NCI-H510A treated with DMSO at 0.1 percent for 48 hours (cell line): ENCODE measurements at places on chromosomes 12 and 14.

- DNase-seq, result no peak
These were observed 85.9 kb downstream of the PTGER2 start for GRCh38 chr14:52399921-52400595.

DNA sequence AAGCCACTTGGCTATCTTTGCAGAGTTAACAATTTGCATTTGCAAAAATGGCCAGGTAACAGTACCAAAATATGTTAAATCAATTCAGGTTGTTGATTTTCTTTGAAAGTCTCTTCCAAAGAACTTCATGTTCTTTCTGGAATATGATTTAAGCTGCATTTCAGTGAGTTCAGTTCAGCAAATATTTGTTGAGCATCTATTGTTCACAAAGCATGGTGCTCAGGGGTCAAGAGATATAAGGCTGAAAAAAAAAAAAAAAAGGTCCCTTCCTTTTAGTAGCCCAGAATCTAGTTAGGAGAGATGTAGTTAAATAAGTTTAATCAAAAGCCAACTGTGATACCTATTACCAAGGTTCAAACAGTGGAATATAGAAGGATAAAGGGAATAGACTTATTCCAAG lies 317.1 kb downstream of the ZFP36L1 start:
- DNase-seq, result no peak

DNA sequence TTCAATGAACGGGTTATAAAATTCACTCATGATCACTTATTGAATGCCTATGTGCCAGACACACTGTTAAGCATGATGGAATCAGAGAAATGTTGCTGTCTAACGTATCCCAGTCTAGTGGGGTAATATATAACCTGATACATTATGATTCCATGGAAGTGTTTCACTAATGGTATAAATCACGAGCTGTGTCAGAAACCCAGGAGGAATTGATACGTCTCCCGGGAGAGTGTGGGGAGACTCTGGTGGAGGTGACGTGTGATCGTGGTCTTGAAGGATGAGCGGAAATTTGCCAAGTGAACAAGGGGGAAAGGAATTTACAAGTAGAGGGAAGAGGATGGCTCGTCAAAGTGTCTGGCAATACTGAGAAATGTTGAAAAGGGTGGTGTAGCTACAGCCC lies 26.5 kb downstream of the MANSC1 start:
- DNase-seq, result no peak

DNA sequence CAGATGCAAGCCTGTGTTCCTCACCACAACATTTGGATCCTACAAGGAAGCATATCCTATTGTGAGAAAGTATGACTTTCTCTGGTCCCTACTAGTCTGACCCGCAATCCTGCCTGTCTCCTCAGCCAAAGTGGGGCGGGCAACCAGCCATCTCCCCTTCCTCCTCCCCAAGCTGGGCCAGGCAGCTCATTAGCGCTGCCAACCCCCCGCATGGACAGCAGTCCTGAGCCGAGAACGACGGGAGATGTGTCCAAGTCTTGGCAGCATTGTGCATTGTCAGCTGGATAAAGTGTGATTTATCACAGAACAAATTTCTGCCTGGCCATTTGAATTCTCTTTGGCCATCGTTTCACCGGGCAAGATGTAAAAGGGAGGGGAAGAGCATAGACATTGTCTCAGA lies 139.4 kb downstream of the SLC15A4 start:
- DNase-seq, result no peak

- DNase-seq, result no peak
These were observed 14.8 kb upstream of the PPTC7 start for GRCh38 chr12:110597885-110598284.

GRCh38 chr12:2287589-2287988 lies 234.8 kb downstream of the CACNA1C start:
- DNase-seq, result no peak

DNA sequence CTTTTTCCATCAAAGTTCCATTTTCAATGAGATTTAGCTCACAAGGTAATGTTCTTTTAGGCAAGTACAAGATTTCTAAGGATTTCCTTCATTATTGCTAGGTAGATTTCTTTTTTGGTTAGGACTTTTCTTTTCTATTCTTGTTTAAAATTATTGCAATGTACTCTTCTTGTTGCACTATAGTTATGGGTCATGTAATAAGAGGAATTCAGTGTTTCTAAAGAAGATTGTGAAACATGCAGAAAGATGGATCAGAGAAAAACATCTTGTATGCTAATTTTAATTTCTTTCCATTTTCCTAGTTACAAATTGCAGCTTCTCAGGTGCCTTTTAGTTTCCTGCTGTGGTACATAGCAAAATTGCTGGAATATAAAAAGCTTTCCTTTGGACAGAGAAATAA lies 56.1 kb downstream of the BTG1 start:
- no peak for DNase-seq

- DNase-seq, result no peak
These were observed 375 bp downstream of the AJUBA start for GRCh38 chr14:22981876-22982476.

GRCh38 chr12:112466011-112466422 lies 47.3 kb downstream of the PTPN11 start:
- peak; percentile 96 for DNase-seq

DNA sequence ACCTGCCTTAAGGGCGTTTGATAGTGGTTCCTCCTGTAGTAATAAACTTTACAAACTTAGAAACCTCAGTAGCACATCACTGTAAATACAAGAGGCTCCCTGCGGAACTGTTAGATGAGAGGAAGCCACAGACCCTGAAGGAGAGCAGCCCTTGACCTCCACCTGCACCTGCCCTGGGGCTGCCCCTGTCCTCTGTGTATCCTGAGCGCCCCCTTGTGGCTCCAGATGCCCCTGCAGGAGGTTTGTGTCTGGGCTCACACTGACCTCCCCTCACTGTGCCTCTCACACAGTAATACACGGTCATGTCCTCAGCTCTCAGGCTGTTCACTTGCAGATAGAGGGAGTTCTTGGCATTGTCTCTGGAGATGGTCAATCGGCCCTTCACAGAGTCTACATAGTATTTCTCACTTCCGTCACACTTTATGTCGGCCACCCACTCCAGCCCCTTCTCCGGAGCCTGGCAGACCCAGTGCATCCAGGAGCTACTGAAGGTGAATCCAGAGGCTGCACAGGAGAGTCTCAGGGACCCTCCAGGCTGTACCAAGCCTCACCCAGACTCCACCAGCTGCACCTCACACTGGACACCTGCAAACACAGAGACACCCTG lies 1059.8 kb downstream of the TMEM121 start:
- DNase-seq, result peak; percentile 61

DNA sequence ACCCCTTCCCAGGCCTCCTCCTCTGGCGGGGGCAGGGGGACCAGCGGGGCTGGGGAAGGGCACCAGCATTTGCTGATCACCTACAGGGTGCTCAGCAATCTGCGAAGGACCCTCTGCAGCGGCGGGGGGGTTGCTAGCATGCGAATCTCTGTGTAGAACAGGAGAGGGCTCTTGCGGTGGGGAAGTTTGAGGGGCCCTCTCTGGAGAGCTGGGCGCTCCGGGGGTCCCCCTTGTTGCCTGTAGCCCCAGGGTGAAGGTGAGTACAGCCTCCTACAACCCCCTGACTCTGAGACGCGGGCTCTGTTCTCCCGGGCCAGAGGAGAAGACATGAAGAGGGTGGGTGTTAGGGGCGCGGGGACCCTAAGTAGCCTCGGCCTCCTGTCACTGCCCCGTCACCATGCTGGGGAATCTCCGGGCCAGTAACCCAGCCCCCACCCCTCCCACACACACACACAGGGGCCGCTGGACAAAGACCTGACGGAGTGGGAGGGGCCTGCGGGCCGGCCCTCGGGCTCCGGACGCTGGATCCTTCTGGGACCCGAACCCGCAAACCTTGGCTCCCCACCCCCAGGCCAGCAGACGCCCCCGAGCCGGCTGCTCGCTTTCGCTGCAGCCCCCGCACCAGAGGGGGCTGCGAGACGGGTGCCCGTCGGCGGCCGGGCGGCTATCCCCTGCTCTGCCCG lies 734 bp downstream of the FIGNL2 start:
- DNase-seq, result no peak

DNA sequence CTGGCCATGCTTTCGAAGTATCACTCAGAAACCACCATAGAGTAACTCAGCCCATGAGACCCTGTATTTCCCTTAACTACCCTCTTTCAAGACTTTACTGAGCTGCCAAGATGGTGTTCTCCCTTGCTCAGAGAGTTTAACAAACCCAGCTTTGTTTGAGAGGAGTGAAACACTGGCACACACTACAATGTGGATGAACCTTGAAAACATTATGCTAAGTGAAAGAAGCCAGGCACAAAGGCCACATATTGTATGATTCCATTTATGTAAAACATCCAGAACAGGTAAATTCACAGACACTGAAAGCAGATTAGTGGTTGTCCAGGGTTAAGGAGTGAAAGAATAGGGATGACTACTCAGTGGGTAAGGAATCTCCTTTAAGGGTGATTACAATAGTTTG lies 18.9 kb downstream of the SERPINA3 start:
- DNase-seq, result no peak

- DNase-seq, result peak; percentile 80
These were observed 2.2 kb upstream of the NFKBIA start for GRCh38 chr14:35406506-35407305.

- DNase-seq, result no peak
These were observed 200.4 kb upstream of the ARHGAP5 start for GRCh38 chr14:31876741-31877140.

DNA sequence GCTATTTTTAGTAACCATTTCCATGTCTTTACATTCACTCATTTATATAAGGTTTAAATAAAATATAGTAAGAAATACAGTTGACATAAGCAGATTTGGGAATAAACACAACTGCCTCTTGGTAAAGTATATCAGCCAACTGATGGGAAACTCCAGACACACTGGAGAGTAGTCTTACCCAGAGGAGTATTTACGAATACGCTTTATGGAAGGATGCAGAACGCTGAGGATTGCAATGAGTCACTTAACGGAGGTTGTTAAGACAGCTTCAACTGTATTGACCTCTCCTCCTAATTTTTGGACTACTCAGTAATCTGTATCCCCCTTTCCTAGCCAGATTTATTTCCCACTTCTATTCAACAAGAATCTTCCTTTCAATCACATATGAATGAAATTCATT lies 6.0 kb downstream of the C2CD5 start:
- no peak for DNase-seq

- DNase-seq, result no peak
These were observed 159.0 kb upstream of the PZP start for GRCh38 chr12:9367201-9367600.

- peak; percentile 78 for DNase-seq
These were observed 117.8 kb downstream of the TTC7B start for GRCh38 chr14:90698379-90698869.

DNA sequence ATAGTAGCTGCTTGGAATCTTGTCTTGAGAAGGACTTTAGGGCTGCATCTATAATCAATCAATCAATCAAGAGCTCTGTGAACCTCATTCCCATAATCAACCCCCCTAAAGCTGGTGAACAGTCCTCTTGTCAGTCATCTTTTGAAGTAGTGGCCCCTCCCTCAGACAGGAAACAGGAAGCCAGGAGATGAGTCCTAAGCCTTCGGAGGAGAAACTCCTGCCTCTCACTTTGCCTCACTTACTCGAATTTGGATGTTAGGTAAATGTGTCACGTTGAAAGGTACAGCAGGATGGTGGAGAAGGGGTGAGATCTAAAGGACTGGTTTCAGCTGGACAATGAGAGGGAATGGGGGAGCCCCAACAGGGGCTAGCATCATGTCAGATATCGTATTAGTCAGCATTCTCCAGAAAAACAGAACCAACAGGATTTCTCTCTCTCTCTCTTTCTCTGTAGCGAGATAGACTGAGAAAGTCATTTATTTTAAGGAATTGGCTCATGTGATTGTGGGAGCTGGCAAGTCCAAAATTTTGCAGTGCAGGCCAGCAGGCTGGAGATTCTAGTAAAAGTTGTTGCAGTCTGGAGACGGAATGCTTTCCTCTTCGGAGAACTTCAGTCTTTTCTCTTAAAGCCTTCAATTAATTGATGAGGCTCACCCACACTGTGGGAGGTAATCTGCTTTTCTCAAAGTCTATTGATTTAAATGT lies 144.4 kb upstream of the PWP1 start:
- no peak for DNase-seq

- no peak for DNase-seq
These were observed 331.6 kb downstream of the PCNX1 start for GRCh38 chr14:71238835-71239234.

DNA sequence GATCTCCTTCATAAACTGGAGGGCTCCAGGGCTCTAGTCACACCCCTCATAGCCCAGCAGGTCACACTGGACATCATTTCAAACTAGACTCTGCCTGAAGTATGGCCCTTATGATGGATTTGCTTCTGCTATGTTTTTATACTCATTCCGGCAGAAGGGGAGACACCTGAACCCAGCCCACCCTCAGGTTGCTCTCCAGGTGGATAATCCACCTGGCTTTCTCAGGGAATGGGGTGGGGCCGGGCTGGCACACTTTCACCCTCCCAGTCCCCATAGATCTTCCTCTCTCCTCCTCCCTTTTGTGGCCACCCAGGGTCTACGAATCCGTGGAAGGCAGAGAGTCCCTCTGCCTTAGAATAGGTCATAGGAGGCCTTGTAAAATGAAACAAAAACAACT lies 9.8 kb upstream of the KRT73 start:
- no peak for DNase-seq

GRCh38 chr14:75268633-75269550 lies 9.7 kb upstream of the FOS start:
- DNase-seq, result peak; percentile 33

DNA sequence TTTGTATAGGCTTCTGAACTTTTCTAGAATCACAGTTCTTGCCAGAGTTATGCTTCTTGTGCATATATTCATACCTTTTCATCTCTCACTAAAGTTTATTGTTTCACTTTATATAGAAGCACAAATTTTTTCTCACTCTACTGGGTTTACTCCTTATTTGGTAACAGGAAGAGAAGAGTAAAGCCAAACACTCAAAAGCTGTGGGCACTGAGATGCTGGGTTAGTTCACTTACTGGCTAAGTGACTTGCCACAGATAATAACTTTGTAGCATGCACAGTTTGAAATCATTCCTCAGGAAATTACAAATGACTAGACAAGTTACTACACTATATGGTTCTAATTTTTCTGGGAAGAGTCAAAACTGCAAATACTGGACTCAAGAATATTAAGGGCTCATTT lies 7.8 kb downstream of the HIGD1C start:
- no peak for DNase-seq

- DNase-seq, result no peak
These were observed 1330.1 kb upstream of the USP15 start for GRCh38 chr12:60930151-60930550.

- no peak for DNase-seq
These were observed 47.0 kb downstream of the GALNT8 start for GRCh38 chr12:4767186-4767585.

- DNase-seq, result peak; percentile 58
These were observed 95.1 kb upstream of the NRXN3 start for GRCh38 chr14:78075033-78075432.

DNA sequence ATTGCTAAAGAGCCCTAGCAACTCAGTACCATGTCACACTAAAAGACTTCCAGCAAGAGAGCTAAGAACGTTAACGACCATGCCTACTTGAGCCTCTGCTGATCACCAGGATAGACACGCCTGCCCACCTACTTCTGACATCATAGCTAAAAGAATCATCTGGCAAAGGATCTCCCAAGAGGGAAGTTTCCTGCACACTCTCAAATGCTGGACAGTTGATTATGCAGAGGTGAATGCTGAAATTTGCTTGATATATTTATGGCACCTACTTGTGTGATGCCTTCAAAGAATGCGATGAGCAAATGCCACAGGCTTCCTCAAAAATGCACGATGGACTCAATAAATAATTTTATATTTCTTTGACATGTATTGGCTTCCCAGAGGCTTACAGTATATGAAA lies 113.6 kb downstream of the GALC start:
- DNase-seq, result no peak
